Pulmonary artery endothelial cell (primary cell): ENCODE measurements at places on chromosomes 3 and 15. TPM values are rescaled to one million over a fixed set of nuclear protein-coding genes. Genes with fewer than 3 reads are reported as not detected.
A peak's percentile ranks its signal among the peaks of the same experiment; 100 is the strongest.

GRCh38 chr3:177830411-177830849 lies 633.1 kb upstream of the TBL1XR1 start:
- no peak for DNase-seq

GRCh38 chr15:70327856-70328678 lies 230.3 kb upstream of the TLE3 start:
- peak; percentile 20 for DNase-seq

The SLC22A13 gene
- total RNA-seq = 0.13 and 0.18 TPM in 2 replicates

DNA sequence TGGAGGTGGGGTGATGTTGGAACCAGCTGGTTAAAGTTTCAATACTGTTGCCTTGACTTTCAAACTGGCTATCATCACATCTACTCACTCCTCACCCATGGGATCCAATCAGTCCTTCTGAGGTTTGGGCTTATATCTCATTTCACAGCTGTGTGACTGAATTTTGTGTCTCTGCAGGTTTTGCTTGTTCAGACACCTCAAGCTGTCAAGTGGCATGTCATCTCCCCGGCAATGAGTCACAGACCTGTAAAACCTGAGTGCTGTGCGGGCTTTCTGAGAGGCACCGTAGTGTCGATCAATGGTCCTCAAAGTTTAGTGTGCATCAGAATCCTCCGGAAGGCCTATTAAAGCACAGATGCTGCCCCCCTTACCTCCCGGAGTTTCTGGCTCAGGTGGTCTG lies 86.4 kb upstream of the RORA start:
- no peak for DNase-seq

The DUOX1 gene
- not detected in 2 replicates for total RNA-seq

GRCh38 chr3:61564395-61565059 lies 3.2 kb downstream of the PTPRG start:
- DNase-seq = peak; percentile 41

The H1-8 gene
- total RNA-seq = not detected in 2 replicates
